ENCODE measurements at places on chromosomes 5 and 9.

DNA sequence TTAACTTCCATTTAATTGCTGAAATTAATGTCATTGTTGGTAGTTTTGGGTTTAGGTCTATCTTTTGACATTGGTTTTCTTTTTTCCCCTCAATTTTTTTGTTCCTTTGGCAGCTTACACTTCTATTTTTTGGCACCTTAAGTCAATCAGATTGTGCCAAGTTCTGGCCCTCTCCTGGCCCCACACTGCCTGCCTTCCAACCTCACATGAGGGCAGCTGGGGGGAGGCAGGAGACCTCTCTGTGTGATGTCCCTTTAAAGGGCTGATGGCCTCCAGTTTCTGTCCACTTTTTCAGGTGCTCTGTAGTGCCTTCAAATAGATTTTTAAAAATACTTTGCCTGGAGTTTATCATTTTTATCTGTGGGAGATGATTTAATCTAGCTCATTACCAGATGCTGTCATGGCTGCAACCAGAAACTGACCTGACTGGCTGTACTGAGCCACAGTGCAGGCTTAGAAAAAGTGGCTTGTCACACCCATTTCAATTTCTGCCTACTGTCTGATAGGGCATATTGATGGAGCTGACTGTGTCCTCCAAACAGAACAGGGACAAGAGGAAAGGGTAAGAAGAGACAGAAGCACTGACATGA, 196.6 kb downstream of the FANCC start:
- DNase-seq, result no peak

GRCh38 chr5:3220201-3220600, 375.4 kb upstream of the IRX1 start:
- DNase-seq, result no peak

DNA sequence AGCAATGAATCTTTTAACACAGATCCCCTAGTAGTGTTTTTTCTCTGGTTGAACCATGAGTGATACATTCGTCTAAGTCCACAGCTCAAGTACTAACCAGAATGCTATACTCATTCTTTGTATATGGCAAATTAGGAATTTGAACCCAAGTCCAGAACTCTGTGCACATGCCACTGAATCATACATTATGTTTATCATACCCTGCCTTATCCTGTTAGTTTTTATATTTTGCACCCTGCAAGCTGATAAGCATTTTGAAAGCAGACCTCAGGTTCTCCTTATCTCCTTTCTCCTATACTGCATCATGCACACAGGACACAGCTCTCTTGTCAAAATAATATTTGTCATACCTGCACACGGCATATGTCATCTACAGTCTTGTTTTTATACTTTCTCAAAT, 54.6 kb upstream of the ELL2 start:
- no peak for DNase-seq

DNA sequence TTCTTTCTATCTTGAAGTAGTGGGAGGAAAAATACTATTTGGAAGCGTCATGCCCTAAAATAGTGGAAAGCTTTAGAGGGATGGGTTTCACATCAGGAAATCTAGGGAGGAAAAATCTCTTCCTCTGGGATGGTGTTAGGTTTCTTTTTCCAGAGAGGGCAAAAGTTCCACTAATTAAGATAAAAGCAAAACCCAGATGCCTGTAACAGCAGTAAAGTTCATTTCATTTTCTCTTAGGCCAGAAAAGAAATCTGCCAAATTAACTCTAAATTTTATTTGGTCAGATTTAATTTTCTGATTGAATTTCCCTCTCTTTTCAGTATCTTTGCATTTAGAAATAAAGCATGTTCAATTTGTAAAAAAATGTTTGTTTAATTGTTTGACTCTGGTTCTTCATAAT, 88.8 kb downstream of the LURAP1L start:
- no peak for DNase-seq

DNA sequence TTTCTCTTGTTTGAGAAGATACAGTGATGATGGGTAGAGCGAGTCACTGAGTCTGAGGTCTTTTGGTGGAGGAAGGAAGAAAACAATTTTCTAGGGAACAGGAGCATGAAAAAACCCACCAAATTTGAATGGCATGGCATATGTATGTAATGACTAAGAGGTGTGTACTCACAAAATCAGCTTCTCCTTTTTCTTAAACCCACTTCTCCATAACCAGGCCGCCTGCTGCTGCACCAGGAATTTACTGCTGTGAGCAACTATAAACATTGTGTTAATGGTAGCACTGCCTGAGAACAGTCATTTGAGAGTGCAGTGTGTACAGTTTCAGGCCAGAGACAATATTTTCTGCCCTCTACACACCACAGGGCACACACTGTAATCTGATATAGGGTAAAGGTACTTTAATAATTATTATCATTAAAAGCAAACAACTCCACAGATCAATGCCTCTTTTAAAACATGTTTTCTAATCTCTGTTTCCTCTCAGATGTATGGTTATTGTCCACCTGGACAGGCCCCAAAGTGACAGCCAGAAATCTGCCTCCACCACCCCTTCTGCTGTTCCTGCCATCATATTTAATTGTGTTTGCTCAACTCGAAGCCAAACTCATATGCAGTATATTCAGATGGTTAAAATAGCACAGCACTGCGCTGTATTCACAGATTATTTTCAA, 241.6 kb downstream of the KIAA0825 start:
- no peak for DNase-seq

DNA sequence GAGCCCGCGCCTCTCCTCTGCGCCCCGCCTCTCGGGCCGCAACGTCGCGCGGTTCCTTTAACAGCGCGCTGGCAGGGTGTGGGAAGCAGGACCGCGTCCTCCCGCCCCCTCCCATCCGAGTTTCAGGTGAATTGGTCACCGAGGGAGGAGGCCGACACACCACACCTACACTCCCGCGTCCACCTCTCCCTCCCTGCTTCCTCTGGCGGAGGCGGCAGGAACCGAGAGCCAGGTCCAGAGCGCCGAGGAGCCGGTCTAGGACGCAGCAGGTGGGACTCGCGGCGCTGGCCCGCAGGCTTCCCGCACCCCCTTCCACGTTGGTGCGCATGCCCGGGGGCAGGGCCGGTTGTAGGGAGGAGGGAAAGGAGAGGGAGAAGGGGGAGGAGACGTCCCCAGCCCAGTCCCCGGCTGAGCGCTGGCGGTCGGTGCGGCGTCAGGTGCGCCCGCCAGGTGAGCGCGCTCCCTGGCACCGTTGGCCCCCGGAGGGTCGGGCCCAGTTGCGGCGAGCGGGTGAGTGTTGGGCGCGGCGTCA, at the start of gene OCLN:
Gene OCLN (plus strand): TSS at position 400 of the 532 bp plus-strand sequence. CDS start 11,455 bp downstream, outside the sequence.
- no peak for DNase-seq

GRCh38 chr5:79561525-79561893, 47.6 kb upstream of the HOMER1 start:
- DNase-seq, result no peak

- no peak for DNase-seq
Observed at GRCh38 chr9:36337865-36338264, 62.2 kb downstream of the RNF38 start.

- no peak for DNase-seq
Observed at GRCh38 chr9:87581513-87581912, 83.8 kb downstream of the DAPK1 start.

DNA sequence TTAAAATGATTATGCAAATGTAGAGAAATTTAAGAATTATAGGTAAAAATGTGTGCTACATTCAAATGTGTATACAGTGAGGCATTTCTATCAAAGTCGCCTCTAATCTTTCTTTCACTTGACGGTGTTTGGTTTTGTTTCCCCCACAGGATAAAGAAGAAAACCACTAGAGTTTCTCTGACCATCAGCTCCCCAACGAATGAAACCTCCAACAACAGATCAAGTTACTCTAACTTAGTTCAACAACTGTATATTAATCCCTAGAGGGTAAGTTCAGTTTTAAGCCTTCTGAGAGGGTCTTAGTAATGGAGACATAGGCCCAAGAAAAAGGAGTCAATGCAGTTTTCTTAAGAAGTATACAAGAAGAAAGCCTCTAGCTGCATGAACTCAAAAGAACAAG, 11.5 kb upstream of the MYOT start:
- DNase-seq, result no peak

DNA sequence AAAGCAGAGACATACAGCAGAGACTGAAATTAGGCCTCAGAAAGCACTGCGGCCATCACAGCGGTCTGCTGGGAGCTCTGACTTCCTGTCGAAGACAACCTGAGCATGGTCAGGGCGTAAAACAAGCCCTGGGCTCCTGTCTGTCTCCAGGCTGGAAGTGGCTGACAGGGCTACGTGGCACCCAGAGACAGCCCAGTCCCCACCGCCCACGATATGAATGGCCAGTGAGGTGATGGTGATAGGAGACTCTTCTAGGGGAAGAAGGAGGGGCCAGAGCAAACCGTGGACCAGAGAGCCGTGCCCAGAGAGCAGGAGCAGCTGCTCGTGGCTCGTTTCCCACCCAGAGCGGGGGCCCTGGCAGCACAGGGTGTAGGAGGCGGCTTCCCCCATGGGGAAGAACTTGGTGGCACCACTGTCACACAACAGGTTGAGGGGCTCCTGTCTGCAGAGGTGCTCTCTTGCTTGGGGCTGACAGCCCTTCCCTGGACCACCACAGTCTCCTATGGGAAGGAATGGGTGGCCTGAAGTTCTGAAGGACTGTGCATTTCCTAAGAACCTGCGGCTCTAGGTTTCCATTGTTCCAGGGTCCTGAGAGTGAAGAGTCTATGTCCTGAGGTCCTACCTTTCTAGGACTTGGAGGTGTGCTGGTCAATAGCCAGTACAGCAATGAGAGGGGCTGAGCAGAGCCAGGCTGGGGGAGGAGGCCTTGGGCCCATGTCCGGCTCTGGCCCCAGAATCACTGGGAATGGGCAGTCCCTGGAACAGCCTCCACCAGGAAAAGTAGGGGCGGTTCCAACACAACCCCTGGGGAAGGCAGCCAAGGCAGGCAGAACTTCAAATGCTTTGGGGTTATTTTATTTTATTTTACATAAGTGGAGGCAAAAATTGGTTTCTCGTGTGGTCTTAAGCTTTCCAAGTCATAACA, 56.4 kb downstream of the BARX1 start:
- no peak for DNase-seq

- no peak for DNase-seq
Observed at GRCh38 chr5:89300426-89300970, 417.5 kb upstream of the MEF2C start.

DNA sequence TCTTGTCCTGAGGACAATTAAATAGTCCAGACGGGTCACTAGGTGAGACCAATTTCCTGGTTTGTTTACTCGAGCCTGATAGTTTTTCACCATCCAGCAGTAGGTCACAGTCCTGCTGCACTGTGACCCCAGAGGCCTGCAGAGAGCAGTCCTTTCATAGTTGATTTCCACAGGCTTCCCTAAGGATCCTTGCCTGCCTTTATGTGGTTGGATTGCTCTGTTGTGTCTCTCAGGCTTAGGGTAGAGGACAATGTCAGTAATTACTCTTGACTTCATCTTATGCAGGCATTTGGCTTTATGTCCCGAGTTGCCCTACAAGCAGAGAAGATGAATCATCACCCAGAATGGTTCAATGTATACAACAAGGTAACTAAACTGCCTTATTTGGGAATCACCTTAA, 9.0 kb upstream of the CATSPER3 start:
- no peak for DNase-seq

DNA sequence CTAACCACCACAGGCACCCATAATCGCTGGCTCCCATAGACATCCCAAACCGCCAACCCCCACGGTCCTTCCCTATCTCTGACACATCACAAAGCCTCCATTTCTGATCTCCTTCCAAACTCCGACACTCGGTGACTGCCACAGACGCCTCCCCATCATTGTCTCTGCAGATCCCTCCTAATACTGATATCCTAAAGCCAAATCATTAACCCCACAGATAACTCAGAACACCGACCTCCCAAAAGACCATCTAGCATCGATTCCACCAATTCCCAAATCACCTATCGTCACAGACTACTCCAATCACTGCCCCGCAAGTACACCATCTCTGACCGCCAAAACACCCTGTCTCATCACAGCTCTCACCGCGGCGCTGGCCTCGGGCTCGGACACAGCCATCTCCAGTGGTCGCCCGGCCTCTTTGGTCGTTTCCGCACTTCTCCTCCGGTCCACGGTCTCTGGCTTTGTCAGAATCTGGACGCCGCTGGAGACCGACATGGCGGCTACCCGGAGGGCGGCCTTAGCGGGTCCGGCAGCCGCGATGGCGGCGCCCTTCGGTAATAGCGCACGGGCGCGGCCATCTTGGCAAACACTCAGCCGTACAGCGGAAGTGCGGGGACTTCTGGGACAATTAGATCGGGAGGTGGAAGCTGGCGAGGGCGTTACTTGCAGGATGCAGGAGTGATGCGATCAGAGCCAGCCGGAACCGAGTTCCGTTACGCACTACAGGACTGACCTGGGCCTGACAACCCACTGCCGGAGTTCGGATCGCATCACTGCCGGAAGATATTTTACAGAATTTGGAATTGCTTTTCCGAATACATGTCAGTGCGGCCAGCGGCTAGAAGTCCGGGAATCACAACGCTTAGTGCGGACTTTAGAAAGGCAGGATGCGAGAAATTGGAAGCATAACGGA, at the start of gene ZFP37:
Gene ZFP37 (minus strand): TSS at position 534 of the 916 bp plus-strand sequence. CDS start 36 bp downstream, at position 498.
- peak; percentile 52 for DNase-seq

- no peak for DNase-seq
Observed at GRCh38 chr5:150017226-150018005, 16.9 kb downstream of the HMGXB3 start.

GRCh38 chr5:103908336-103909080, 345.9 kb upstream of the NUDT12 start:
- no peak for DNase-seq

DNA sequence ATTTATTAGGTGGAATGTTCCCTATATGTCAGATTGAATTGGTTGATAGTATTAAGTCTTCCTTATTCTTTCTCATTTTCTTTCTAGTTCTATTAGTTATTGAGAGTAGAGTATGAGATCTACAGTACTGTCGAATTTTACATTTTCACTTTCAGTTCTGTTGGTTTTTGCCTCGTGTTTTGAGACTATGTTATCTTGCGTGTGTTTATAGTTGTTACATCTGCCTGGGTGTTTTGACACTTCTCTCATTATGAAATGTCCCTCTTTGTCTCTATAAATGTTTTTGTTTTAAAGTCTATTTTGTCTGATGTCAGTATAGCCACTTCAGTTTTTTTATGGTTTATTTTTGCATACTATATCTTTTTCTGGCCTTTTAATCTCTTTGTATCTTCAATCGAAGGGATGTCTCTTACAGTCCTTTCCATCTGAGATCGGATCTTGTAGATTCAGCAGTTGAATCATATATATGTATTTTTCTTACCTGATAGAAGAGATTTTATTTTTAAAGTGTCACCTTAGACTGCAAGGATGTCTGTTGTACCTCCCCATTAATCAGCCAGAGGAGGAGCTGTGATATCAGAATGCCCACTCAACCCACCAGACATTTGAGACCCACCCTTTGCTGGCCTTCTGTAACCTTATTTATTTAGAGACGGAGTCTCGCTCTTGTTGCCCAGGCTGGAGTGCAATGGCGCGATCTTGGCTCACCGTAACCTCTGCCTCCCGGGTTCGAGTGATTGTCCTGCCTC, 20.7 kb downstream of the EHMT1 start:
- no peak for DNase-seq

DNA sequence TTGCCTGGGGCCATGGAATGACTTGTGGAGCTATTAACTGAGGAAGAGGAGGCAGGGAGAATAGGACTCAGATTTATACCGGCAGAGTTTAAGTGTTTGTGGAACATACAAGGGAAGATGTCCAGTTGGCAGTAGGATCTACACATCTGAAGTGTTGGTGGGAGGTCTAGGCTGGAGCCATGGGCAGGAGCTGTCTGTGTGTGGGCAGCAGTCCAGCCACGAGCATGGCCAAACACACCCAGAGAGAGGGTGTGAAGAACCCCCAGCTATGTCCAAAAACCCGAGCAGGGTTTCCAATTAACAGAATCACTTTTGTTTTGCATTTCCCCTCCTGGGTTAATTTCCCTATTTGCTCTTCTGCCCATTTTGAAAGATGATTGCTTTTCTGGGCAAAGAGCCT, 393.7 kb downstream of the CDK5RAP2 start:
- DNase-seq, result no peak

- no peak for DNase-seq
Observed at GRCh38 chr5:56656846-56657726, 158.3 kb upstream of the MAP3K1 start.
